ENCODE measurements at places on chromosomes 13 and 19. TPM values are rescaled to one million over a fixed set of nuclear protein-coding genes. Genes with fewer than 3 reads are reported as not detected.

DNA sequence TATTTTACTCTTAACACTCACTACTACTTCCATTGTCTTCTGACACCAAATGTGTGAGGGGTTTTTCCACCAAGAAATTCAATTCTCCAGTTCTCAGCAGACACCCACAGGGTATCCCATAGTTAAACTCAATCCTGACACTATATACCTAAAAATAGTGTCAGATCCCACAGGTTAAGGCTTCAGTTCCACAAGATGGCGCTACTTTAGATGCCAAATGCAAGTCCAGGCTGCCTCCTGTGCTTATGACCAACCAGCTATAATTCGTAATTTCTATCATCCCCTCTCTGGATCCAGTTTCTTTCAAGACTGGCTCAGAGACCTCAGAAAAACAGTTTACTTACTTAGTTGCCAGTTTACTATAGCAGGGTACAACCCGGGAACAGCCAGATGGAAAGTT, 1146.2 kb upstream of the SPRY2 start:
- no peak for DNase-seq
- no peaks in the 10 kb centered on the region for H3K4me1 ChIP-seq
- H3K36me3 ChIP-seq = no peaks in the 10 kb centered on the region
- H3K4me3 ChIP-seq = no peak overlapping the region

- H3K27ac ChIP-seq = no peak overlapping the region
- H3K4me3 ChIP-seq = no peak overlapping the region
- H3K4me1 ChIP-seq = peaks cover 35% of the 10 kb centered on the region
- H3K27me3 ChIP-seq = peaks cover 38% of the 10 kb centered on the region
These were observed 89.5 kb upstream of the RFC3 start for GRCh38 chr13:33728271-33729037.

DNA sequence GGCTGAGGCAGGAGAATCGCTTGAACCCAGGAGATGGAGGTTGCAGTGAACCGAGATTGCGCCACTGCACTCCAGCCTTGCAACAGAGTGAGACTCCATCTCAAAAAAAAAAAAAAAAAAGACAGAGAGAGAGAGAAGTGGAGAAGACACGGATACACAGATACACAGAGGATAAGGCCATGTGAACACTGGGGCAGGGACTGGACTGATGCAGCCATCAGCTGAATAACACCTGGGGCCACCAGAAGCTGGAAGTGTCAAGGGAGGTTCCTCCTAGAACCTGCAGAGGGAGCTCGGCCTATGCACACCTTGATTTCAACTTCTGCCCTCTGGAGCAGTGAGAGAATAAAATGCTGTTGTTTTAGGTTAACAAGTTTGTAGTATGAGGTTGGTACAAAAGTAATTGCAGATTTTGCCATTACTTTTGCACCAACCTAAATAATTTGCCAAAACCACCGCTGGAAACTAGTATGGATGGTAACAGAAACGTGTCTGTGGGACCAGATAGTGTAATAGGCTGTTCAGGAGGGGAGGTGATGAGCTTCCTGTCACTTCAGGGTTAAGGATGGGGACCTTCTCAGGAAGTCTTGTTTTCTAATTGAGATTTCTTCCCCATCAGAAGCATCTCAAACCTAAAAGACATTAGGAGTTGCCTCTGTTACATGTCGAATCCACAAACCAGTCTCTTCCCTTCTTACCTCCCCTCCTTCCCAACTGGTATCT, 36.4 kb upstream of the IGSF23 start:
- DNase-seq = peak; percentile 33
- H3K4me3 ChIP-seq = no peak overlapping the region
- H3K27me3 ChIP-seq = no peaks in the 10 kb centered on the region
- H3K4me1 ChIP-seq = no peaks in the 10 kb centered on the region
- H3K36me3 ChIP-seq = no peaks in the 10 kb centered on the region

DNA sequence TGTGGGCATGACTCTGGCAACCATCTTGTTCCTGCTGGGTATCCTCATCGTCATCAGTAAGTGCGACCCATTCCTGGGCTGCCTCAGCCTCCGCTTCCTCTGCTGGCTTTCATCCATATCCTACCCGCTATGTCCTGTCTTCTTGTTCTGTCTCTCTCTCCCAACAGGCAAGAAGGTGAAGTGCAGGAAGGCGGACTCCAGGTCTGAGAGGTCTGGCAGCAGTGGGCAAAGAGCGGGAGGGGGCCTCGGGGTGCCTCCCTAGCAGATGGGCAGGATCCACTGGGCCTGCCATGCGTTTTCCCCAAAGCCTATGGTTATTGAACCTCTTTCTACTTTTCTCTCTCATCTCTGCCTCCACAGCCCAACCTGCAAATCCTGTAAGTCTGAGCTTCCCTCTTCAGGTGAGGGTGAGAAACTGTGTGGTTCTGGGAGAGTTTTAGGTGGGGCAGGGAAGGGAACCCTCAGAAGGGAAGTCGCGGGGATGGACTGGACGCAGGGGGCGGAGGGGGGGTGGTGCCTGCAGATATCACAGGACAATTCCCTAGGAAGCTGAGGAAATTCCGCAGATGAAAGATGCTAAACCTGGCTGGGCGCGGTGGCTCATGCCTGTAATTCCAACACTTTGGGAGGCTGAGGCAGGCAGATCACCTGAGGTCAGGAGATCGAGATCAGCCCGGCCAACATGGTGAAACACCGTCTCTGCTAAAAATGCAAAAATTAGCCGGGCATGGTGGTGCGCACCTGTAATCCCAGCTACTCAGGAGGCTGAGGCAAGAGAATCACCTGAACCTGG, 3.1 kb upstream of the FXYD5 start:
- H3K4me3 ChIP-seq = no peak overlapping the region
- no peaks in the 10 kb centered on the region for H3K27me3 ChIP-seq
- peaks cover 23% of the 10 kb centered on the region for H3K4me1 ChIP-seq
- no peaks in the 10 kb centered on the region for H3K36me3 ChIP-seq
- DNase-seq = no peak

DNA sequence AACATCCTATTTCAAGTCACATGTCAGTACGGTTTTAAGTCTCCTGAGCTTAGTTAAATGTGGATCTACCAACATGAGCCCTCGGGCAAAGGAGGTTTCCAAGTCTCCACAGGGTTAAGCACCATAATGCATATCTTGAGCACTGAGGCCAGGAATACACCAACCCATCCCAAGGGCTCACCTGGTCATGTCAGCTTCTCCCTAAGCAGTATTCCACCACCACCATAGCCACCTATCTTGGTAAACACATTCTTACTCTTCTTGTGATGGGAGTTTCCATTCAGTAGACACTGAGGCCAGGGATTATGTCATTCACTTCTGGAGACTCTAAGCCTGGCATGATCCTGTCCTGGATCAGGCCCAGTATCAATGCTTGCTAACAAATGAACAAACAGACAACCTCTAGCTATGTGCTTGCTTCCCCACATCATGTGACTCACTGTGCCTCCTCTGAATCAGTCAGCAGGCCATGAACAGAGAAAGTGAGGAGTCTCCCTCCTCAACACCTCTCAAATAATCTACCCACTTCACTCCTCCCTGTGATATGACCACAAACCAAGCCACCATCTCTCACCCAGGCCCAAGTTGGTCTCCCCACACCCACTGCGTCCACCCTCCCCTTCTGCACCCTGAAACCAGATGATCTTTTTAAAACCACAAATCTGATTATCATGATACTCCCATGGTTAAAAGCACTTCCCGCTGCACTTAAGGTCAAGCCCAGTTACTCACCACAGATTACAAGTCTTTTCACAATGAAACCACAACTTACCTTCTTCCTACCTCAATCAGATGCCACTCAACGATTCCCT, 5.8 kb downstream of the PEG3 start:
- H3K4me3 ChIP-seq = no peak overlapping the region
- H3K4me1 ChIP-seq = no peaks in the 10 kb centered on the region
- no peak overlapping the region for H3K27ac ChIP-seq

DNA sequence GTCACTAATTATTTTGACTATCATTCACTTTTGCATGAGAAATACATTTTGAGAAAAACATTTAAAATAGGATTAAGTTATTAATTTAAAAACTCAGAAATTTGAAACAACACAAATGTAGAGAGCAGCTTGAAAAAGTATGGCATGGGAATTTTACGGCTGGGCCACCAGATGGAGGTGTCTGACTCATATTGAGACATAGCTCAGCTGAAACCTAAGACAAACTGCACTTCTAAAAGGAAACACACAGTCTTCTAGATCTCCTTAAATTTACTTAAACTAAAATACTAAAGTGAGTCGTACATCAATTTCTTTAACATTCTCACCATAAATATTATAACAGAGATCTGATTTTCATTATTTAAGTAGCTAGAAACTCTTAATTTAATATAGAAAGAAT, 41.9 kb upstream of the POSTN start:
- H3K4me1 ChIP-seq = no peaks in the 10 kb centered on the region
- H3K27me3 ChIP-seq = no peaks in the 10 kb centered on the region
- no peaks in the 10 kb centered on the region for H3K36me3 ChIP-seq
- no peak overlapping the region for H3K4me3 ChIP-seq

DNA sequence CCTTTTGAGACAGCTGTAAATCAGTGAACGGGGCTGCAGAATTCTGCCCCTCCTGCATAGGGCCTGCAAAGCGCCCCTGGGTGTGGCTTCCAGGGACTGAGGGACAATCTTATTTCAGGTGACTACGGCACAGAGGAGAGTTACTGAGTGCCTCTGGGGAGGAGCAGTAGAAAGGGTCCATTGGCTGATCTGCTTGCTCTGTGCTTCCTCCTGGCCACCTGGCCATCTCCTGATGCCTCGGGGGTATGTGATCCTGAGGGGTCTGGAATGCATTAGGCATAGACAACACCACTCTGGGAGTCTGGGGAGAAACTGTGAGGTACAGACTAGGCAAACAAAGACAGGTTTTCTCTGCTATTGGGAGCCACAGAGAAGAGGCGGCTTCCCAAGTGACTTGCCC, 2.8 kb downstream of the KCTD15 start:
- H3K27me3 ChIP-seq = peaks cover 2% of the 10 kb centered on the region
- no peaks in the 10 kb centered on the region for H3K36me3 ChIP-seq
- H3K4me3 ChIP-seq = no peak overlapping the region
- no peak for DNase-seq
- H3K4me1 ChIP-seq = peaks cover 13% of the 10 kb centered on the region

DNA sequence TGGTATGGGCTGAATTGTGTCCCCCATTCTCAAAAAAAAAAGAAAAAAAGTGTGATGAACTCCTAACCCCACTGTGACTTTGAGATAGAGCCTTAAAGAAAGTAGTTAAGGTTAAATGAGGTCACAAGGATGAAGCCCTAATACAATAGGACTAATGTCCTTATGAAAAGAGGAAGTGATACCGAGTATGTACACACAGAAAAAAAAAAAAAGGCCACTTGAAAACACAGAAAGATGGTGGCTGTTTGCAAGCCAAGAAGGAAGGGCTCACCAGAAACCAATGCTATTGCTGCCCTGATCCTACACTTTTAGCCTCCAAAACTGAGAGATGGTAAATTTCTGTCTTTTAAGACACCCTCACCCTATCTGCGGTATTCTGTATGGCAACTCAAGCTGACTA, 955.6 kb downstream of the PCDH17 start:
- H3K4me3 ChIP-seq = no peak overlapping the region
- DNase-seq = no peak
- H3K27ac ChIP-seq = no peak overlapping the region
- no peaks in the 10 kb centered on the region for H3K4me1 ChIP-seq
- H3K36me3 ChIP-seq = no peaks in the 10 kb centered on the region

DNA sequence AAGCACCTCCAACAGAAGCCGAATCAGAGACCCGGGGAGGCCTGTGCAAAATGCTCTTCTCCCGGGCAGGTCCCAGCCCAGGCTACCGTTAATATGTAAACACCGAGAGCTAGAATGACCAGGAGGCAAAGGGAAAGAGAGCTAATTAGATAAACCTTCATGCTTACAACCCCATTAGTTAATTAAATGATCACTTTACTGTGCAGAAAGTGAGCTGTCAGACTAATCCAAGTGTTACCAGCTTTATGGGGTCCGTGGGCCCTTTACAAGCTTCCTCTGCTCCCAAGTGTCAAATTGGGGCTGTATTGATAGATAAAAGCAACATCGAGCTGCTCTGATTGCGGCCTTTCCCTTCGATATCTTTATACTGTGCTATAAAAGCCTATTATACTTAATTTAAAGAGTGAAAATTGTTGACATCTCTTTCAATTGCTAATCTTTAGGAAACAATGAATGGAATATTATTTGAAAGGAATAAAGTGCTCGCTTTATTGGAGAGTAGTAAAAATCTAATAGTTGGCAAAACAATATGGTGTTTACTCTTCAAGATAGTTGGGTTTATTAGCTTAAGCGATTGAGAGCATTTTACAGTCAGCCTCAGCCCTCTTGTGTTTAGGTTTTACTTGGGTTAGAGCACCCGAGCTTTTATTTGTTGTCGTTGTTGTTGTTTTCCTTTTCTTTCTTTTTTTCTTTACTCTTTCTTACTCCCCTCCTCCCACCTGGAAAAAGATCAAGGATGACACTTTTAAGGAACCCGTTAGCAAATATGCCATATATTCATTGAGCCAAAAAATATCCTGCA, 189.3 kb upstream of the GPR12 start:
- DNase-seq = no peak
- H3K36me3 ChIP-seq = no peaks in the 10 kb centered on the region
- H3K4me1 ChIP-seq = no peaks in the 10 kb centered on the region
- no peaks in the 10 kb centered on the region for H3K27me3 ChIP-seq
- no peak overlapping the region for H3K27ac ChIP-seq
- H3K4me3 ChIP-seq = no peak overlapping the region

GRCh38 chr13:42885325-42885724, 103.9 kb downstream of the FAM216B start:
- H3K4me3 ChIP-seq = no peak overlapping the region
- no peaks in the 10 kb centered on the region for H3K4me1 ChIP-seq
- H3K27me3 ChIP-seq = no peaks in the 10 kb centered on the region
- H3K27ac ChIP-seq = no peak overlapping the region

- H3K4me3 ChIP-seq = no peak overlapping the region
- H3K27me3 ChIP-seq = no peaks in the 10 kb centered on the region
- H3K4me1 ChIP-seq = no peaks in the 10 kb centered on the region
- H3K36me3 ChIP-seq = no peaks in the 10 kb centered on the region
- DNase-seq = no peak
These were observed 95.7 kb upstream of the IRS2 start for GRCh38 chr13:109881961-109882558.

DNA sequence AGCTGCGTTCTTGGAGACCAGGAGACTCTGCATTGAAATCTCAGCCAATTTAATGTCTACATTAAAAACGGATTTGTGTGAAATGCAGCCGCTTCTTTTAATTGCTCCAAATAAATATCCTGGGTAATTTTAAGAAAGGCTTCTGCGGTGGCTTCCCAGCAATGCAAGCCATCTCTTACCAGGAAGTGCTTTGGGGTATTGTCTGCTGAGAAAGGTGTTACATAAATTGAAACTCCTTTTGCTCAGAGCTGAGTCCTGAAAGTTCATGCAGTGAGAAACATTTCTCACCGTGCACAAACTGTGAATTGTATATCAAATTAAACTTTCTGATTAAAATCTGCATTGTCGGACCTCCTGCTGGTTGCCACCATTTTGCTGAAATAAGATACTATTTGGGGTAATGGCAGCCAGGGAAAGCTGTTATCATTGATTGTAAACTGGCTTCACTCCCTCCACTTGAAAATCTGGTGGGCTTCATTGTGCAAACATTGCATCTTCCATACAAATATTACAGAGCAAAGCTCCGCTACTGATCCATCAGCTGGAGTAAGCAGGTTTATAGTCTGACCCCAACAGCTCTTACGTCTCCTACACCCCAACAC, 59.5 kb downstream of the ZIC5 start:
- no peaks in the 10 kb centered on the region for H3K36me3 ChIP-seq
- H3K4me3 ChIP-seq = no peak overlapping the region
- H3K27me3 ChIP-seq = peaks cover 33% of the 10 kb centered on the region
- H3K4me1 ChIP-seq = no peaks in the 10 kb centered on the region

BBC3 gene
- 10.2 TPM for total RNA-seq

PCDH9 gene
- 21.2 TPM for total RNA-seq

CFAP97D2 gene
- not detected for total RNA-seq

WDR87 gene
- 0.07 TPM for total RNA-seq

FGF21 gene
- not detected for total RNA-seq

FCGBP gene
- total RNA-seq = 22.9 TPM

Data from B cell (primary cell).